ENCODE measurements at places on chromosomes 12 and 14.

- DNase-seq: no peak
Measured at GRCh38 chr12:45587877-45588533, 141.5 kb upstream of the ARID2 start.

DNA sequence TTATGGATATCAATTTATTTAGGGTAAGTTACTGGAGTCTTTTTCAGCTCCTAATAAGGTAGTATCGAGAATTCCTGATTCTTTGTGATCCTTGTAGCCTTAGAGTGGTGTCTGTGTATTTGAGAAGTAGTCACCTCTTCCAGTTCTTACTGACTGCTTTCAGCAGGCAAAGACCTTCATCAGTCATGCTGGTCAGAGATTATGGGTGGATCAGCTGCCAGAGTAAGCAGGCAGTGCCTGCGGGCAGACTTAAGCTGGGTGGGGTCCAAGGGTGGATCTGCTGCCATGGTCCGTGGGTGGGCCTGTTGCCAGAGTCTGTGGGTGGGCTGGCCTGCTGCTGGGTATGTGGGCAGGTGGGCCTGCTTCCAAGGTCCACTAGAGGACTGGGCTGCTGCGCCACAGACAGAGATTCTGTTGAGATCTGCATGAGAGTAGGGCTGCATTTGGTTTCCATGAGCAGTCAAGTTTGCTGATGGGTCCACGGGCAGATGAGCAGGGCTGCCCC is 188.7 kb downstream of the ANO2 start:
- no peak for DNase-seq

- DNase-seq: no peak
Measured at GRCh38 chr12:110266980-110267620, 13.9 kb upstream of the ATP2A2 start.

DNA sequence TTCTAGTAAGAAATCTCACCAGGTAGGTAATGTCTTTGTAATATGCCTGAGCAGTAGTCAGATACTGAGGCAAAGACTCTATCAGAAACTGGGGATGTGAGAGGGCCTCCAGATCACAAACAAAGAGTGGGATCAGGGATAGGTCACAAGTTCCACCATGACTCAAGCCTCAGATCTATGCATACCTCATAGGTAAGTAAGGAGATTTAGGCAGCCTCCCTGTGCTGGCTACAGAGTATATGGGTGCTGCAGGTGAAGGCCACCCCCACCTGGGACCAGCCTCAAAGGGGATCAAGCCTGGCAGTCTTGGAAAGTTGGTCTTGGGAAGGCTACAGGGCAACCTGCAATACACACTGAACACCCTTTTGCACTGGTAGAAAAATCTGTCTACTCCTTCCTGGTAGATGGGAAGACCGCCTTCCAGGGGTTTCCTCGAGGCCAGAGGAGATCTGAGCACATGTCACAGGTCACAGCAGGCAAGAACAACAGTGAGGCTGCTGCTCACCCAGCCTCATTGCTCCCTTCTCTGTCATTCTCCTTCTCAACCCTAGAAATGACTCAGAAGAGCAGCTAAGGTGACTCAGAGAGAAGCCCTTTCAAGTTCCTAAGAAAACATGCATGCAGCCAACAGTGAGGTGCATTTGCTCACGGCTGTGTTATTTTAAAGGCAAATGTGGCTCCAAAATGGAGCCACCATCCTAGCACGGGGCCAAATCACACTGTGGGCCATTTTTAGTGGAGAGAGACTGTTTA is 143.4 kb upstream of the CDKN3 start:
- DNase-seq: no peak

- DNase-seq: no peak
Measured at GRCh38 chr14:97638864-97639263, 841.7 kb downstream of the VRK1 start.

DNA sequence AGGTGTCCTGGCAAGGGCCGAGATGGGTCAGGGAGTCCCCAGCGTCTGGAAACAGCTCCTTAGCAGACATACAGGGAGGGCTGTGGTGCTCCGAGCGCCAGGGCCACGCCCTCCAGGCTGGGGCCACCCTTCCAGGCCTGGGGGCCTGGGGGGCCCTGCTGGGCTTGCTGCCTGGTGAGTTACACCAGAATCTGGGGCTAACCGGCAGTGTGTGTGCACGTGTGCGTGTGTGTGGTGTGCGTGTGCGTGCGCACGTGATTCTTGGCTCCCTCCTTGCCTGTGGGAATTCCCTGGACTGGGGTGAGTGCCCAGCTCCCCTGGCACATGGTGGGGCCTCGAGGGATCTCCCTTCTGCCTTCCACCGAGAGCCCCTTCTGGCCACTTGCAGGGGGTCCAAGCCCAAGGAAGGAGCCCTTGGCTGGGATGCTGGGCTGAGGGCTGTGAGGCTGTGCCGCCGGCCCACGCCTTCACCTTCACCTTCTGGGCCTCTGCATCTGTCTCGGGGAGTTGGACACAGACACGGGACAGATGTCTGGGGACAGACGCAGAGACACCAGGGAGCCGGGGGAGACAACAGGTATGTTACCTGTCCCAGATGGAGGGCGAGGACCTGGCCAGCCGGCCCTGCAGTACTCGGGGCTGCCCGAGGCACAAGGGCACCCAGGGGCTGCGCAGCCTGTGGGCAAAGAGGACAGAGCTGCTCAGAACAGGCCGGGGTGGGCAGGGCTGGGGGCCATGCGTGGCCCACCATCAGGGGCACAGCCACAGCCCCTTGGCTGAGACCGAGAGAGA is 37.2 kb downstream of the BEGAIN start:
- no peak for DNase-seq

- peak; percentile 45 for DNase-seq
Measured at GRCh38 chr12:108635201-108635996, 1.7 kb upstream of the SELPLG start.
